Upper lobe of left lung (tissue), 6 donors: ENCODE measurements at places on chromosomes 16 and 17. TPM values are rescaled to one million over a fixed set of nuclear protein-coding genes. Genes with fewer than 3 reads are reported as not detected.

NOG gene
- total RNA-seq: 1.7 TPM

TPSAB1 gene
- total RNA-seq: 31.1 TPM

PALB2 gene
- total RNA-seq: 10.6 TPM

KRTAP4-4 gene
- total RNA-seq: not detected

PROCA1 gene
- 11.5 TPM for total RNA-seq

CD79B gene
- total RNA-seq: 6.3 TPM

SLC7A6 gene
- 109 TPM for total RNA-seq

RUNDC1 gene
- 13.6 TPM for total RNA-seq

C17orf67 gene
- total RNA-seq: 0.98 TPM

MAP2K6 gene
- 0.33 TPM for total RNA-seq

PSMB10 gene
- total RNA-seq: 48.2 TPM

ZPBP2 gene
- total RNA-seq: not detected

LUC7L3 gene
- total RNA-seq: 94.3 TPM

CARHSP1 gene
- 33.5 TPM for total RNA-seq

CLEC3A gene
- total RNA-seq: not detected

CASKIN1 gene
- not detected for total RNA-seq

TEX14 gene
- 0.15 TPM for total RNA-seq

PDP2 gene
- total RNA-seq: 17.5 TPM

CTRL gene
- total RNA-seq: 1.8 TPM

GGT6 gene
- 18.7 TPM for total RNA-seq

GAS2L2 gene
- total RNA-seq: 0.37 TPM

NSRP1 gene
- total RNA-seq: 39.0 TPM

KCNG4 gene
- total RNA-seq: not detected

NAGPA gene
- 39.2 TPM for total RNA-seq

SMIM22 gene
- 47.2 TPM for total RNA-seq

HBM gene
- total RNA-seq: not detected

PPL gene
- 103 TPM for total RNA-seq

GDE1 gene
- total RNA-seq: 67.6 TPM

PRSS27 gene
- 0.91 TPM for total RNA-seq

SMG6 gene
- 30.3 TPM for total RNA-seq

MRPL58 gene
- 21.1 TPM for total RNA-seq

PPP1R1B gene
- 15.7 TPM for total RNA-seq

ARMC5 gene
- 17.7 TPM for total RNA-seq

PLA2G10 gene
- 4.2 TPM for total RNA-seq

SNX20 gene
- 10.6 TPM for total RNA-seq

KRTAP17-1 gene
- total RNA-seq: not detected

RNF227 gene
- total RNA-seq: 6.3 TPM

GCGR gene
- not detected for total RNA-seq

CHRNE gene
- not detected for total RNA-seq

MEIOB gene
- not detected for total RNA-seq

QPRT gene
- 12.2 TPM for total RNA-seq

HBZ gene
- total RNA-seq: not detected

USP43 gene
- total RNA-seq: 10.5 TPM

OR4D1 gene
- not detected for total RNA-seq

MRPS23 gene
- 14.2 TPM for total RNA-seq

CSH2 gene
- total RNA-seq: not detected

UBN1 gene
- 35.7 TPM for total RNA-seq

RPRML gene
- total RNA-seq: 0.30 TPM

KRTAP4-5 gene
- not detected for total RNA-seq

RNF43 gene
- 15.2 TPM for total RNA-seq

TAT gene
- 0.39 TPM for total RNA-seq

RNF135 gene
- total RNA-seq: 26.9 TPM

HYDIN gene
- total RNA-seq: 62.0 TPM

CMIP gene
- total RNA-seq: 57.3 TPM

ARHGAP44 gene
- 40.6 TPM for total RNA-seq

ABCA8 gene
- total RNA-seq: 36.6 TPM

SLFN14 gene
- total RNA-seq: not detected

WNT3 gene
- 2.1 TPM for total RNA-seq

KRT12 gene
- total RNA-seq: not detected

FAM171A2 gene
- not detected for total RNA-seq
